ENCODE measurements at places on chromosomes 1 and 21. TPM values are rescaled to one million over a fixed set of nuclear protein-coding genes. Genes with fewer than 3 reads are reported as not detected.

PTAFR gene
- 0.54 TPM for total RNA-seq

ADORA1 gene
- not detected for total RNA-seq

BRINP3 gene
- not detected for total RNA-seq

NBPF10 gene
- total RNA-seq, result 4.4 TPM

COL24A1 gene
- total RNA-seq, result 0.32 TPM

CRP gene
- total RNA-seq, result not detected

DNAI4 gene
- 3.2 TPM for total RNA-seq

HPDL gene
- not detected for total RNA-seq

CD5L gene
- not detected for total RNA-seq

FCRL6 gene
- not detected for total RNA-seq

RAB3B gene
- not detected for total RNA-seq

NBPF1 gene
- 13.0 TPM for total RNA-seq

LORICRIN gene
- not detected for total RNA-seq

FMN2 gene
- not detected for total RNA-seq

ATP6V1G3 gene
- total RNA-seq, result not detected

DHCR24 gene
- total RNA-seq, result 2.0 TPM

SLAMF7 gene
- 0.76 TPM for total RNA-seq

SH2D2A gene
- 158 TPM for total RNA-seq

SPATC1L gene
- 1.7 TPM for total RNA-seq

FYB2 gene
- total RNA-seq, result not detected

LRRC71 gene
- total RNA-seq, result not detected

SV2A gene
- total RNA-seq, result 3.3 TPM

PRAMEF20 gene
- total RNA-seq, result not detected

OR6N1 gene
- total RNA-seq, result not detected

GSTM4 gene
- total RNA-seq, result 14.4 TPM

E2F2 gene
- total RNA-seq, result 13.8 TPM

CCDC27 gene
- total RNA-seq, result not detected

VWA5B1 gene
- total RNA-seq, result not detected

SPRR5 gene
- total RNA-seq, result not detected

TAS1R1 gene
- total RNA-seq, result not detected

ELAVL4 gene
- not detected for total RNA-seq

TDRD10 gene
- not detected for total RNA-seq

HTR1D gene
- not detected for total RNA-seq

FCRL2 gene
- total RNA-seq, result 0.17 TPM

SEC16B gene
- total RNA-seq, result not detected
